Gastrocnemius medialis (tissue), 4 donors: ENCODE measurements at places on chromosomes 16 and 17.

DNA sequence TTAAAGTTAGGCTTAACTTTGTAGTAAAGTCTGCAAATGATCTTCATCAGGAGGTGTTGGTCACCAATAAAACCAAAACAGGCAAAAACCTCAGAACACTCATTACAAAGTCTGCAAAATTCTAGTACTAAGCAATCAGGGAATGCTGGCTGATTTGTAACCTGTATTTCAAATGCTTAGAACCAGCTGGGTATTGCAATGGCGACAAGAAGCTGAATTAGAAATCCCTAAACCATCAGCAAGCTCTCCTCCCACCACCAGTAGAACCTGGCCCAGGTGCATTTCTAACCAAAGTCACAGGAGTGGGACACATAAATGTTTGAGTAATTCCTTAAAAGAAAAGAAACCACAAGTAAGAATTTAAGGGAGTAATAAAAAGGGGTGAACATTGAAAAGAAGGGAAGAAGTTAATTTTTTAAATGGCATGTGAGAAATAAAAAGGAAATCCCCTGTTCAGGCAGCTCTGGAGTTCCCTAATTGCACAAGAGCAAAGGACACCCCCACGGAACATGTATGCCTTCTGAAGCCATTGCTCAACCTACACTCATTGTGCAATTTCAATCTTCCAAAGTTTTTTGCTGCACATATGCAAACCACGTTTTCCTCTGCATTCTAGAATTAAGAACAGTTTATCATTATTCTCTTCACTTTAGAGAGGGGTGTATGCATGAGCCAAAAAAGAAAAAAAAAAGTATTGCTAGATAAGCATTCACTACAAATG is 102.9 kb downstream of the HIC1 start:
- no peak for DNase-seq

GRCh38 chr16:87253536-87253935 is 63.7 kb downstream of the C16orf95 start:
- no peak for DNase-seq

- no peak for DNase-seq
Measured at GRCh38 chr17:494601-495265, 142.1 kb upstream of the RPH3AL start.

DNA sequence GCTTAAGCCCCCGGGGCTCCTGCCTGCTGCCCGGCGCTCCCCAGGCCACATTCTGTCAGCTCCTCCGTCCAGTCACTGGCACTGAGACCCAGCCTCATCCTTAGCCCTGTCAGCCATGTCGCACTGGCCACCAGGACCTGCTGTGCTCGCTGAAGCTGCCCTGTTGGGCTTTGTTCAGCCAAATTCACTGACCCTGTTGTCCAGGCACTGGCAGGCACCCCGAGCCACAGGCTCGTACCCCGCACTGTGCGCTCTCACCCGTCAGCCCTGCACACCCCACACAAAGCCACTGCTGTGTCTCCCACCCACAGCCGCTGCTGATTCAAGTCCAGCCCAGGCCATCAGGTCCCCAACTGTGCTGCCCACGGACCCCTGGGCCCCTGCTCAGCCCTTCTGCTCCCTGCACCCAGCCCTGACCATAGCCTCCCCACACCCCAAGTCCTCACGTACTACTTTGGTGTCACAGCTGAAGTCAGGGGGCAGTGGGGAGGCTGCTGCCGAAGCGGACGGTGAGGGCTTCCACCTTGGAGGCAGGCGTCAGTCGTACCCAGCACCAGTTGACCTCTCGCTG is 131.5 kb upstream of the CHMP6 start:
- no peak for DNase-seq

GRCh38 chr17:82277851-82278250 is 4.4 kb upstream of the CSNK1D start:
- no peak for DNase-seq

DNA sequence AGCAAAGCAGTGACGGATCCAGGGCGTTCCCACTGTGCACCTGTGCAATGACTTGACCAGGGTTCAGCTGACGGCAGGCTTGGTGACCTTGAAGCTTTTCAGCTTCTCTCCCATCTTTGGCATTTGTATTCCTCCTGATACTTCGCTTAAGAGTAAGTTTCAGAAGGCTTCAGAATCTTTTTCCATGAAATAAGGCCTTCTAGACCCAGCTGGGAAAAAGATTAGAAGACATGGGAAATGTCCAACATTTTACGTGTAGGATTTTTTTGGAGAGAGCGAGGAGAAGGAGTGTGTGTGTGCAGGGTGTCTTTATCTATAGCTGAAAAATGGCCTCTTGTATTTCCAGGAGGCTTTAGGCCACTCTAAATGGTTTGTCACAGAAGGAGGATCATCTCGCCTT is 104.1 kb downstream of the BANP start:
- no peak for DNase-seq

DNA sequence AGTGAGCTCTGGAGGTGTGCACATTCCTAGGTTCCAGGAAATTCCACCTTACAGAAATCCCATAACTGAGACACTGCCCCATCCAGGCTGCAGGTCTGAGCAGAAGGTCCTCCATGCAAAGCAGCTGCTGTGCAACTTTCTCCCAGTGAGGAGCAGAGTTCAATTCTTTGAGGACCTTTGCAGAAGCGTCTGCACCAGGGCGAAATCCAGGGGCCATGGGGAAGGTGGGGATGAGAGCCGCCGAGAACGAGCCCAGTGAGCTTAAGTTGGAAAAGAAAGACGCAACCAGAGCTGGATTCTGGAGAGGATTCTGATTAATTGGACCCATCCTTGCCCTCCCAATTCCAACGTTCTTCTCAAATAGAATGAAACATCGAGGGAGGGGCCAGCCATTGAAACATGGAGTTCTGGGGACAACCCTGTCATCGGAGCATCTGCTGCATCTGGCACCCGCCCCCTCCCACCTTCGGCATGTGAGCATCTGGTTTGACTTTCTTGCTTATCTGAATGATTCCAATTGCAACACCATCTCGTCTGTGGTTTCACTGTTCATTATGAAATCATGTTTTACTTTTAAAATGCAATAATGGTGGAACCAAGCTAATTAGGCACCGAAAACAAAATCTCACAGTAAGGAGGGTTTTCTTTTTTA is 190.6 kb upstream of the FOXF1 start:
- DNase-seq: no peak

DNA sequence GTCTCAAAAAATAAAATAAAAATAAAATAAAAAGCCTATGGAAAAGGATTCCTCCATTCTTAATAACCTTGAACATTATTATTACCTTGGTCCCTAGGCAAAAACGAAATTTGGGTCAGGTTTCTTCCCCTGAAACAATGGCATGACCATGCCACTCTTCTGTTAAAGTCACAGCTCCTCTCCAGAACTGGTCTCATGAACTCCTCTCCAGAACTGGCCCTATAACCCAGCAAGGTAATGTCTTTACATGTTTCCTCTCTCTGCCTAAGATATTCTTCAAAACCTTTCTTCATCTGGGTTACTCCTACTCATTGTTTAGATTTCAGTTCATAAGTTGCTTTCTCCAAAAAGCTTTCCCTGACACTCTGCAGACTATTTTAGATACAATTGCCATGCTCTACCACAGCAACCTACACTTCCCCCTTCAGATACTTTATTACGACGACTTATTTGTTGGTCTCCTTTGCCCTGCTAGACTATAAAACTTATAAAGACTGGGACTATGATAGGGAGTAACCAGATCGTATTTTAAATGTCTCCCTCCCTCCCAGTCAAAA is 13.5 kb downstream of the TRIM37 start:
- DNase-seq: no peak

GRCh38 chr17:81807839-81808238 is 3.9 kb downstream of the GCGR start:
- no peak for DNase-seq

DNA sequence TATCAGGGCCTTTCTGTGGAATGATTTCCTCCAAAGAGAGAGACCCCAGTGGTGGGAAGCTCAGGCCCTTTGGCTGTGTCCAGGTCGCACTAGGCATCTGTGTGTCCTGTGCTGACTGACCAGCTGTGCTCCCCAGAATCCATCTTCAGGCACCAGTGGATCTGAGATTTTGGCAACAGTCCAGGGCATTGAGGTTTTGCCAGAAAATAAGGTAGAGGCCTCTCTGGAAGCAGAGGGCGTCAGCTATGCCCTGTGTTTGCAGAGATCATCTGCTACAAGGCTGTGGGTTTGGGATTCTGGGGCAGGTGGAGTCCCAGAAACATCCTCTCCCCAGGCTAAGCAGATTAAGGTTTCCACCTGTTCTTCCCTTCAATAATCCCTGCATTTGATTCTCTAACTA is 57.5 kb upstream of the TOB1 start:
- DNase-seq: no peak

DNA sequence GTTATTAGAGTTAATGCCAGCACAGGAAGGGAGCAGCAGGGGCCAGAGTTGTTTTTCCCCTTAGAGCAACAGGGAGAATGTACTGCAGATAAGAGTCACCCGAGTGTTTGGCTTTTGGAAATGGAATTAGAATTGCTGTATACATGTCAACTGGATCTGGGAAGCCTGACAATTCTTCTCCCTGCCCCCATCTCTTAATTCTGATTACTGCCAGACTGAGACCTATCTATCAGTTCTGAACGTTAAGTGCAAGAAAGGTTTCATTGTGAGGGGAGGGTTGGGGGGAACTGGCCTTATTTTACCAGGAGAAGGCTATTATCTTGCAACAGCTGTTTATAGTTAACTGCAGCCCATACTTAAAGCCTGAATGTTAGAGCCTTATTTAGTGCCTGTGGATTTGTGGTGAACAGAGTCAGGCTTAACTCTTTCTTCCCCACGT is 424.5 kb upstream of the CDH11 start:
- no peak for DNase-seq

GRCh38 chr17:53273126-53273525 is 549.6 kb upstream of the KIF2B start:
- DNase-seq: no peak

DNA sequence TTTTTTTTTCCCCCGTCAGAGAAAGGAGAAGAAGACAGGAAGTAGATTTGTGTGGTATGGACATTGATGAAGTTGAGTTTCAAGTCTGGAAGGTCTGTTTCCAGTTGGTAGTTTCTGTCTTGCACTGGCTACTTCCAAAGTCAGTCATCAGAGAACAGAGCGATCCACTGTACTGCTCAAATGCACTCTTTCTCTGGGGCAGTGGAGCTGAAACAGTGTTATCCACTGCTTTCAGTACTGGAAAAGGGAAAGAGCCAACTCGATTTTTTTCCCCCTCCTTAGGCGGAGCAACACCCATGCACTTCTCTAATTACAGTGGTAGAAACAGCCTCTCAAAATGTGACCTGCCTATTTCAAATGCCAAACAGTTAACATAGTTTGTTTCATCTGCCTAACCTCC is 7.4 kb downstream of the PRKCA start:
- no peak for DNase-seq

- DNase-seq: no peak
Measured at GRCh38 chr17:80782536-80783427, 208.9 kb upstream of the CHMP6 start.

- no peak for DNase-seq
Measured at GRCh38 chr16:9885467-9885866, 296.8 kb downstream of the GRIN2A start.

DNA sequence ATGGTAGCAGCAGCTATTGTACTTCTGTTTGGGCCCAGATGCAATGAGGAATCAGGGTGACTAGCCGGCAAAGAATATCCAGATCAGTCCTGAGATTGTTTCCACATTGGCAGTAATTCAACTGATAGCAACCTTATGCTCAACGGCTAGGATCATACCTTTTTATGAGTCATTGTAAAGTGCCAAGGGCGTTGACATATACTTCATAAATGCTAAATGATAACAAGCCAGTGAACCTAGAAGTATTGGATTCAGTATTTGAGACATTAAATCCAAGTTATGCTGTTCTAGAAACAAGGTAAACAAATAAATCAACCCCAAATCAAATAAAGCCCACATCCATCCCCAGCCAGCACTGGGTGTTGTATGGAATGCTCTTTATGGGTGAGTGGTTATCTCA is 207.1 kb upstream of the ZFHX3 start:
- no peak for DNase-seq

GRCh38 chr17:35732806-35733136 is 1.3 kb downstream of the RASL10B start:
- DNase-seq: no peak

GRCh38 chr16:68387301-68387700 is 61.0 kb downstream of the SMPD3 start:
- DNase-seq: no peak

- no peak for DNase-seq
Measured at GRCh38 chr17:79556271-79556670, 54.6 kb downstream of the RBFOX3 start.

- no peak for DNase-seq
Measured at GRCh38 chr16:12205378-12206097, 229.0 kb downstream of the SNX29 start.
